ENCODE measurements at places on chromosomes 11 and 22. TPM values are rescaled to one million over a fixed set of nuclear protein-coding genes. Genes with fewer than 3 reads are reported as not detected.

Gene ZNF70
- total RNA-seq: 4.6 TPM

Gene TRIM49
- 0.23 TPM for total RNA-seq

Gene IFITM1
- total RNA-seq: 11.5 TPM

Gene OR52N4
- not detected for total RNA-seq

Gene RASGRP2
- 54.2 TPM for total RNA-seq

Gene TRIM51
- not detected for total RNA-seq

Gene PNPLA5
- total RNA-seq: 0.23 TPM

Gene SLC22A8
- 1.2 TPM for total RNA-seq

Gene RIMBP3B
- total RNA-seq: 1.2 TPM

Gene KRTAP5-1
- total RNA-seq: not detected

Gene MUC6
- total RNA-seq: not detected

Gene PLEKHB1
- total RNA-seq: 29.5 TPM

Gene MPZL2
- 1.2 TPM for total RNA-seq

Gene OTOG
- total RNA-seq: 0.23 TPM

Gene SCGB2A2
- not detected for total RNA-seq

Gene KRTAP5-7
- not detected for total RNA-seq

Gene TP53I11
- total RNA-seq: 13.8 TPM

Gene P2RX6
- 1.2 TPM for total RNA-seq

Gene TMPRSS13
- 0.23 TPM for total RNA-seq

Gene HBG2
- total RNA-seq: 2,344 TPM

Gene PACSIN2
- 28.6 TPM for total RNA-seq

Gene ZDHHC5
- total RNA-seq: 25.8 TPM

Gene CNGA4
- total RNA-seq: 0.23 TPM

Gene TTC28
- 33.7 TPM for total RNA-seq

Gene OR10A6
- not detected for total RNA-seq
